ENCODE measurements at places on chromosomes 6 and 20. TPM values are rescaled to one million over a fixed set of nuclear protein-coding genes. Genes with fewer than 3 reads are reported as not detected.

GRCh38 chr6:134041093-134041492, 11.3 kb downstream of the SLC2A12 start:
- no peaks in the 10 kb centered on the region for H3K36me3 ChIP-seq
- H3K27me3 ChIP-seq, result no peaks in the 10 kb centered on the region
- no peak for DNase-seq
- H3K4me1 ChIP-seq, result no peaks in the 10 kb centered on the region

DNA sequence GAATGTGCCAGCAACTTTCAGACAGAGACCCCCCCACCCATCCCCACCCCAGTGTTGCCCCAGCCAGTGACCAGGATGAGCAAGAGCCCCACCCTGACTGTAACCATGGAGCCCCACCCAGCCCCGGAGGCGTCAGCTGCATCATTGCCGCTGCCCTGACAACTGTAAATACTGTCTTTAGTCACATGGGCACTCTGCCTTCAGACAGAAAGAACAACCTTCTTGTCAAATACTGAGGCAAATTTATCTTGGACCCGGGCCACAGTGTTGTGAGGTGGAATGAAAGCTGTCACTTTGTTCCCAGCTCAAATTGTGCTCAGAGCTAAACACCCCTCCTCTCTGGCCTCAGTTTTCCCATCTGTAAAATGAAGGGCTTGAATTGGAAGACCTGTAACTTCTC, 23.7 kb downstream of the MOCS3 start:
- H3K4me3 ChIP-seq, result no peak overlapping the region
- H3K27me3 ChIP-seq, result no peaks in the 10 kb centered on the region
- no peaks in the 10 kb centered on the region for H3K36me3 ChIP-seq
- H3K4me1 ChIP-seq, result no peaks in the 10 kb centered on the region

DNA sequence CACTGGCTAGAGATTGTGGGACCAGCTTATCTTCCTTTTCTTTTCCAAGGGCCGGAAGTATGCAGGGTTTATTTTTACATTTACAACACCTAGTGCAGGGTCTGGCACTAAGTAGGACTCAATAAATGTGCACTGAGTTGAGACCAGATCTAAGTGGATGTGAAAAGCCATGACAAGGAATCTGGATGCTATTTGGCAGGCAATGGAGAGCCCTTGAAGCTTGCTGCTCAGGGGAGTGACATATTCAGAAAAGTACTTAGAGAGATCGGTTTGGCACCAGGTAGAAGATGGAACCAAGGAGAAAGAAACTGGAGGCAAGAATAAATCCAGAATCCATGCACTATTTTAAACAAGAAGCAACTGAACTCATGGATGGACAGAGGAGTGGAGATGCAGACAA, 815.8 kb downstream of the MAFB start:
- H3K4me3 ChIP-seq, result no peak overlapping the region
- H3K27me3 ChIP-seq, result no peaks in the 10 kb centered on the region
- no peaks in the 10 kb centered on the region for H3K4me1 ChIP-seq
- DNase-seq, result no peak

GRCh38 chr6:31180500-31180899, 10.0 kb upstream of the POU5F1 start:
- DNase-seq, result peak; percentile 49
- H3K4me1 ChIP-seq, result peaks cover 8% of the 10 kb centered on the region
- no peaks in the 10 kb centered on the region for H3K27me3 ChIP-seq

DNA sequence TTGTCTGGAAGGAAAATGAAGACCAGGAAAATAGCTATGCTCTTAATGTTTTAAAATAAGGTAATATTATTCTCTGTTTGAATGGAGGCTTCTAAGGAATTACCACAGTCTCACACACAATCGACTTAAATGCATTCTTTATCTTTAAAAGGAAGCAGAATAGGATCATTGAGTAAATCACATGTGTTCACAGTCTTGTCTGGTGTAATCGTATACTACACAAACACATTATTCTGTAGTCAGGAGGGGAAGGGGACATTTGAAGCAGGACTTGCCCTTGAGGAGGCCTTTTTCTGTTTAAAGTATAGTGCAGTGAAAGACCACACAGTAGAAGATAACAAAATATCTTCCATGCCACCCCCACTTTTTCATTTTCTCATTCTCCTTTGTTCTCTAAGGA, 20.6 kb upstream of the REV3L start:
- no peak for DNase-seq
- H3K4me1 ChIP-seq, result no peaks in the 10 kb centered on the region

GRCh38 chr6:106496823-106497222, 132.5 kb downstream of the RTN4IP1 start:
- no peak overlapping the region for H3K27ac ChIP-seq
- peaks cover 3% of the 10 kb centered on the region for H3K4me1 ChIP-seq
- no peak for DNase-seq
- no peaks in the 10 kb centered on the region for H3K27me3 ChIP-seq
- no peaks in the 10 kb centered on the region for H3K36me3 ChIP-seq

GRCh38 chr6:24872779-24873178, 63.0 kb downstream of the RIPOR2 start:
- H3K4me3 ChIP-seq, result no peak overlapping the region
- no peaks in the 10 kb centered on the region for H3K27me3 ChIP-seq
- H3K36me3 ChIP-seq, result no peaks in the 10 kb centered on the region
- no peaks in the 10 kb centered on the region for H3K4me1 ChIP-seq
- no peak for DNase-seq

- no peaks in the 10 kb centered on the region for H3K36me3 ChIP-seq
- H3K4me1 ChIP-seq, result no peaks in the 10 kb centered on the region
- no peak overlapping the region for H3K27ac ChIP-seq
- H3K4me3 ChIP-seq, result no peak overlapping the region
- no peak for DNase-seq
These were observed 26.9 kb downstream of the CFAP61 start for GRCh38 chr20:20079102-20079784.

- DNase-seq, result peak; percentile 54
- peak overlapping the region; percentile 69 for H3K27ac ChIP-seq
- H3K4me1 ChIP-seq, result no peaks in the 10 kb centered on the region
- H3K36me3 ChIP-seq, result no peaks in the 10 kb centered on the region
These were observed 122.4 kb downstream of the RIN2 start for GRCh38 chr20:19880256-19881079.

The CCN5 gene
- total RNA-seq, result 0.84 TPM

The AAR2 gene
- 19.9 TPM for total RNA-seq

The NMBR gene
- not detected for total RNA-seq

The GJA10 gene
- total RNA-seq, result not detected

The ULBP2 gene
- total RNA-seq, result 0.19 TPM

The THBD gene
- total RNA-seq, result 2.3 TPM

The DHX35 gene
- 16.9 TPM for total RNA-seq

All from colonic mucosa (tissue), 4 donors.